Kasumi-1 (cell line): ENCODE measurements at places on chromosomes 12 and 14.

GRCh38 chr12:132834181-132834711, 5.6 kb upstream of the GOLGA3 start:
- no peak for DNase-seq

GRCh38 chr12:116650062-116650461, 87.8 kb downstream of the SPRING1 start:
- no peak for DNase-seq

DNA sequence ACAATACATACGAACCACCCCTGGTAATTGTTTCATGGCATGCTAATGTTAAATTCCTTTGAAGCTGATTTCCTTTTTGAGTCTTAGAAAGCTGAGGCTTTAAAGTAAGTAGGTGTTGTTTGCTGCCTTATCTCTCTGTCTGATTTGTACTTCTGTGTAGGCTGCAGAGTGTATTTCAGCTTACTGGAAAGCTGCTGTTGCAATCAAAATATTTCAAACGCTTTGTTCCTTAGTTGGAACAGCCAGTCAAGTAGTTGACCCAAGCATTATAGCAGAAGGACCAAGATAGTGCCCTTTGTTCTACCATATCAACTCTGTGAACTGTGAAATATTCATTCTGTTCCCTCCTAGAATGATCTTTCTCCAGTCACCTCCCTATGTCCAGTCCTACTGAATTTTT, 3.1 kb downstream of the PKP2 start:
- DNase-seq = no peak

DNA sequence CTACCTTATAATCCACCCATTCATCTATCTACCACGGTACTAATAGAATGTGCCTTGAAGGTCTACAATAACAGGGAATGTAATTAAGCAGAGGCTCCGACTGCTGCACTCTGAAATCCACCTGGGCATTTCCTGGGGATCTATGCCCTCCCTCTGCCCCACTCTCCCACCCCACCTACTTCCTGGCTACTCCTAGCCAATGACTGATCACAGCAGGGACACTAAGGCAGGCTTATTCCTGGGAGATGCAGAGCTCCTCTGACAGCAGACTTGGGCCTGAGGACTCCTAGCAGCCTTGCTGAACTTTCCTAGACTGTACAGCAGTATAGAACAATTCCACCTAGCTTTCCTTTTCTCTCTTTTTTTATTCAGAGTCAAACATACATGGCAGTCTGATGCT, 91.1 kb upstream of the DHRS4 start:
- DNase-seq = no peak

DNA sequence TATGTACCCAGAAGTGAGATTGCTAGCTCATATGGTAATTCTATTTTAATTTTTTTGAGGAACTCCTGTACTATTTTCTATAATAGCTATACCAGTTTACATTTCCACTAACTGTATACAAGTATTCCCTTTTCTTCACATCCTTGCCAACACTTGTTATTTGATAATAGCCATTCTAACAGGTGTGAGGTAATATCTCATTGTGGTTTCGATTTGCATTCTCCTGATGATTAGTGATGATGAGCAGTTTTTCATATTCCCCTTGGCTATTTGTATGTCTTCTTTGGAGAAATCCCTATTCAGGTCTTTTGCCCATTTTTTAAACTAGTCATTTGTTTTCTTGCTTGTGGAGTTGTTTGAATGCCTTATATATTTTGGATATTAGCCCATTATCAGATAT, 121.3 kb downstream of the BBS10 start:
- no peak for DNase-seq

GRCh38 chr12:106267535-106267934, 19.7 kb upstream of the CKAP4 start:
- DNase-seq = no peak
